ENCODE measurements at places on chromosomes 5 and 9. TPM values are rescaled to one million over a fixed set of nuclear protein-coding genes. Genes with fewer than 3 reads are reported as not detected.

GRCh38 chr9:119802133-119802532 is 432.9 kb upstream of the BRINP1 start:
- H3K4me1 ChIP-seq, result no peaks in the 10 kb centered on the region
- H3K27me3 ChIP-seq, result no peaks in the 10 kb centered on the region
- no peak for DNase-seq
- H3K4me3 ChIP-seq, result no peak overlapping the region
- H3K36me3 ChIP-seq, result no peaks in the 10 kb centered on the region

DNA sequence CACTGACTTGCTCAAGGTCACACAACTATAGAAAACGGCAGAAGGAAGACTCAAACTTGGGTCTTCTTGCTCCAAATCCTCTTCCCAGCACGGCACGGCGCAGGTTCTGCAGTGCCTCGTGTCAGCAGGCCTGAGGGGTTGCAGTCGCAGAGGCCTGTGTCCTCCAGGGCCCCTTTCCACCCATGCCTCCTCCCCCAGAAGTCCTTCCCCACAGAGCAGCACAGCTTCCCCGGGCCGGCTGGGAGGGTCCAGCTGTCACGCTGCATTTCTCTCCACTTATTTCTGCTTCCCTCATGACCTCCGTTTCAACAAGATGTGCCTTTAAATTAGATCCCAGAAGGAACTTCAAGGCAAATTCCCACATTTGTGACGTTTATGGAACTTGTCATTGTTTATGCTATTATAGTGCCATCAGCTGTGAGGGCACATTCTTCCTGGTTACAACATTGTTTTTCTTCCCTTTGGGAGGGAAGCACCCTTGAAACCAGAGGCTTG is 148.4 kb downstream of the C5orf15 start:
- DNase-seq, result no peak
- H3K27ac ChIP-seq, result no peak overlapping the region
- no peak overlapping the region for H3K4me3 ChIP-seq
- peaks cover 2% of the 10 kb centered on the region for H3K4me1 ChIP-seq

DNA sequence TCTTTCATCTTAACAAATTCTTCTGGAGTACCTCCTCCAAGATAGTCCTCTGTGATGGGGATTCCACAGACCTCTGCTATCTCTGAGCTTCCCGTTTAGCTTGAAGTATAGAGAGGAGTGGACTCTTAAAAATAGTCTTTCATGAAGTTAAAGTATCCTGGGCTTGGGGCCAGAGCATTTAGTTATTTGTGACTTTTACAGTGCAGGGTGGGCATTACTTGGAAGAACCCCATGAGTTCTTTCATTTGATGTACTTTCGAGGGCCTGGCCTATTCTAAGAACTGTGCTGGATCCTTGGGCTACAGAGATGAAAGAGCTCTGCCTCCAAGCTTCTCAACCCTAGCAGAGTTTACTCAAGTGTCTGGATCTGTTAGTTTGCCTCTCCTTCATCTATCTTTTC is 131.5 kb downstream of the ZSWIM6 start:
- H3K4me3 ChIP-seq, result no peak overlapping the region
- DNase-seq, result no peak
- H3K4me1 ChIP-seq, result peaks cover 10% of the 10 kb centered on the region
- H3K27ac ChIP-seq, result no peak overlapping the region
- no peaks in the 10 kb centered on the region for H3K36me3 ChIP-seq

GRCh38 chr5:151413800-151414199 is 33.6 kb upstream of the SLC36A1 start:
- no peak overlapping the region for H3K27ac ChIP-seq
- no peak overlapping the region for H3K4me3 ChIP-seq
- no peak for DNase-seq

- no peak for DNase-seq
- no peak overlapping the region for H3K4me3 ChIP-seq
- H3K27ac ChIP-seq, result no peak overlapping the region
- H3K27me3 ChIP-seq, result no peaks in the 10 kb centered on the region
These were observed 149.0 kb downstream of the PDE4D start for GRCh38 chr5:59744531-59744992.

TCOF1 gene
- polyA plus RNA-seq, result 16.7 TPM

- no peak for DNase-seq
- peak overlapping the region; percentile 74 for H3K4me3 ChIP-seq
- H3K27me3 ChIP-seq, result no peaks in the 10 kb centered on the region
- H3K4me1 ChIP-seq, result peaks cover 3% of the 10 kb centered on the region
- H3K36me3 ChIP-seq, result no peaks in the 10 kb centered on the region
These were observed 273 bp upstream of the SUB1 start for GRCh38 chr5:32585122-32585445.

Data from ovary (tissue), 10 donors.